ENCODE measurements at places on chromosomes 5 and 9.
A peak's percentile ranks its signal among the peaks of the same experiment; 100 is the strongest.

DNA sequence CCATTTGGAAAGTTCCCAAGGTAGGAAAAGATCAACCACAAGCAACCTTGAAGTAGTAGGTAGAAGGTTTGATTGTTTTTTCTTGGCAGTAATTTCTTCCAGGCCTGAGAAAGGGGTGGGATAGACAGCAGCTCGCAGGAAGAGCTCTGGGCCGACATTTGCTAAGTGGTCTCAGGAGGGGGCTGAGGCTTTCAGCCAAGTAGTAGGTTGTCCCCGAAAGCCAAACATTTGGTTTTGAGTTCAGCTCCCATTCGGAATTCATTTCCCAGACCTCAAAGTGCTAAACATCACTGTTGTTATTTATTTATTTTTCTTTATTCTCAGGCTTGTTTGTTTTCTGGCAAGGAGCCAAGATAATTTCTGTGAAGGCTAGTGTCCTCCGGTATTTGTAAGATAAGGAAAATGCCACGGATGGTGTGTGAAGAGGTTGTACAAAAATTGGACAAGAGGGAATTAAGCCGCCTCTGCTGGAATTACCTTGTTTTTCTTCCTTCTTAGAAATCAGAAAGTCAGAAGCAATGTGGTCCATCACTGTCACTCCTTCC is 112.1 kb downstream of the KIF4B start:
- H3K4me3 ChIP-seq, result no peak overlapping the region
- H3K36me3 ChIP-seq, result no peaks in the 10 kb centered on the region
- no peak for DNase-seq
- no peaks in the 10 kb centered on the region for H3K4me1 ChIP-seq

GRCh38 chr5:26236936-26237335 is 801.5 kb downstream of the CDH9 start:
- no peaks in the 10 kb centered on the region for H3K27me3 ChIP-seq
- no peak overlapping the region for H3K4me3 ChIP-seq
- H3K36me3 ChIP-seq, result no peaks in the 10 kb centered on the region
- no peak overlapping the region for H3K27ac ChIP-seq
- DNase-seq, result no peak

DNA sequence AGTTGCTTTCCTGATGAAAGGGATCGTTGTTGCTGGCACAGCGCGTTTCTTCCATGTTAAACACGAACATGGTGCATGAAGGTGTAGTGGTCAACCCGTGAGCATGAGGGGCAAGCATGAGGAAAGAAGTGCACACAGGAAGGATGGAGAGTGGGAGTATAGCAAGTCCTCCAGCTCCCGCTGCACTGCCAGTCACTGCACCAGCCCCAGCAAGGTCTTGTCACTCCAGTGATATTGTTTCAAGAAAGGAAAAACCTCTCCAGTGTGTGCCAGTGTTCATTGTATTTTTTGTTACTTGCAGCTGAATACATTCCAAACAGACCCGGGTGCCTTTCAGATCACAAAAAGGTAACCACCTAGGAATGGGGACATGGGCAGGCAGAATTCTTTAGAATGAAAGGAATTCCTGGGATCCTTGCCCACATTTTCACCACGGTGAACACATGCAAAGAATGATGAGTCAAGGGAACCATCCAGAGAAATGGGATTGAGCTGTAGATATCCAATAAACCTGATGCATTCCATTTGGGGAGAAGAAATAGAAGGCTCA is 186.3 kb downstream of the AOPEP start:
- H3K27me3 ChIP-seq, result no peaks in the 10 kb centered on the region
- peaks cover 61% of the 10 kb centered on the region for H3K4me1 ChIP-seq
- H3K27ac ChIP-seq, result peak overlapping the region; percentile 63
- no peak overlapping the region for H3K4me3 ChIP-seq

DNA sequence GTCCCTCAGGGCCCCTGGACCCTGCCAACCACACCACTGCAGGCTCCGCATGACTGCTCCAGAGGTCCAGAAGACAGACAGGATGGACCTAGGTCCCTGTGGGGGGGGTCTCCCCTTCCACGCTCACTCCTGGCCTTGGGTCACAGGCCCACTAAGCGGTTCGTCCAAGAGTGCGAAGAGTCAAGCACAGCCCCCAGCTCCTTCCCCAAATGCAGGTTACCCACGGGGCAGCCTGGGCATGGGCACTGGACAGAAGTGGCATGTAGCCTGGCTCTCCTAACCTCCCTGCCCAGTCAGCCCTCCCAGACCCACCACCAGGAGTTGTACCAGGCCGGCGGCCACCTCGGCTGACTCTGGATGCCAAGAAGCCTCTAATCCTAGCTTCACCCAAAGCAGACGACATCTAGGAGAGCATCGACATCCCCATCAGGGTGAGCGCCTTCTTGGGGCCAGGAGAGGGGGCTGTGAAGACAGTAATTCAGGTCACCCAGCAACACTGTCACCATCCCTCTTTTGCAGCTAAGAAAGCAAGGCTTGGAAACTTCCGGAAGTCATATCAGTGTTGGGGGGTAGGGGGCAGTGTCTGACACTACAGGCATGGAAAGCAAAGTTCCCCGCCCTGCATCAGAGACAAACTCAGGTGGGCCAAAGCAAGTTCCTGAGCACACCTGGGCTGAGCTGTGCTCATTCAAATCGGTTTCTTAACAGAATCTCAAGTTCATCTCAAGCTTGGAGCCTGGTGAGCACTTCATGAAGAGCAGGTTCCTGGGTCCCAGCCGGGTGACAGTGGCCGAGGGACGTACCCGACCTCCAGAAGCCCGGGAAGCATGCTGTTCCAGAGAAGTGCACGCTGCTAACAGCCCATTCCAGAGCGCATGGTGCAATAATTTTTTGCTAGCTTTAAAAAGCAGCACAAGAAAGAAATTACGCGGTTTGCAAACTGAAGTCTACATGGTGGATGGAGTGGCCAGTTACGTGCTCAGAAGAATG is 68.7 kb downstream of the SEMA4D start:
- no peak overlapping the region for H3K27ac ChIP-seq
- no peak overlapping the region for H3K4me3 ChIP-seq
- no peaks in the 10 kb centered on the region for H3K36me3 ChIP-seq
- no peaks in the 10 kb centered on the region for H3K4me1 ChIP-seq

DNA sequence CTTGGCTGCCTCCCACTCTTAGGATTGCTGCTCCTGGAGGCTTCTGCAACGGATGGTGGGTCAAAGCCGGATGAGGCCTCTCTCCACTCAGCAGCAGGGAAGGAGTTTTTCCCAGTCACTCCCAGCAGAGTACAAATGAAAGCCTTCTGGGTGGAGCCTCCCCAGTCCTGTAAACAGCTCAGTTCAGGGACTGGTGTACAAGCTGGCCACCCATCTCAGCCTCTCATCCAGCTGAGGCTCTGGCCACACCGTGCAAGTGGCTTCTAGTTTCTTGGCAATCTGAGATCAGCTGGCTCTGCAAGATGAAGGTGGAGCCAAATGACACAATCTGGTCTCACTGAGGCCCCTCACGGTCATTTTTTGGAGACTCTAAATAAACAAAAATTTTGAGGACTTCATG is 10.0 kb downstream of the GPX3 start:
- no peak for DNase-seq
- no peak overlapping the region for H3K4me3 ChIP-seq
- no peaks in the 10 kb centered on the region for H3K4me1 ChIP-seq
- H3K36me3 ChIP-seq, result peaks cover 29% of the 10 kb centered on the region

DNA sequence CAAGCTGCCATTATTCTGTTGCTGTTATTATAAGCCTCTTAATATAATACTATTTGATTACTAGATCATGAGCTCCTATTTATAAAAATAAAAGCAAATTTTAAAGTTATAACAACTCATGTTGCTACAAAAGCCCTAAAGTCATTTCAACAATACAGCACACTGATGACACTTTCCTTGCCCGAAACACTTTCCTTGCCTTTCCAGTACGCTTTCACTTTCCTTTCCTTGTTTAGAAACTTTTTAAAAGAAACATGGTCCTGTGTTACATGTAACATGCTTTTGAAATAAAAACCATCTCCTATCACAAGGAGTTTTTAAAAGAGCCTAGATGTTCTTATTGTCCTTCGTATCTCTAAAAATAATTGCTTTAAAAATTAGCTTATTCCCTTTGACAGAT is 688.4 kb downstream of the PTPRD start:
- H3K27me3 ChIP-seq, result no peaks in the 10 kb centered on the region
- no peak for DNase-seq
- H3K27ac ChIP-seq, result no peak overlapping the region
- H3K4me3 ChIP-seq, result no peak overlapping the region
- no peaks in the 10 kb centered on the region for H3K36me3 ChIP-seq

DNA sequence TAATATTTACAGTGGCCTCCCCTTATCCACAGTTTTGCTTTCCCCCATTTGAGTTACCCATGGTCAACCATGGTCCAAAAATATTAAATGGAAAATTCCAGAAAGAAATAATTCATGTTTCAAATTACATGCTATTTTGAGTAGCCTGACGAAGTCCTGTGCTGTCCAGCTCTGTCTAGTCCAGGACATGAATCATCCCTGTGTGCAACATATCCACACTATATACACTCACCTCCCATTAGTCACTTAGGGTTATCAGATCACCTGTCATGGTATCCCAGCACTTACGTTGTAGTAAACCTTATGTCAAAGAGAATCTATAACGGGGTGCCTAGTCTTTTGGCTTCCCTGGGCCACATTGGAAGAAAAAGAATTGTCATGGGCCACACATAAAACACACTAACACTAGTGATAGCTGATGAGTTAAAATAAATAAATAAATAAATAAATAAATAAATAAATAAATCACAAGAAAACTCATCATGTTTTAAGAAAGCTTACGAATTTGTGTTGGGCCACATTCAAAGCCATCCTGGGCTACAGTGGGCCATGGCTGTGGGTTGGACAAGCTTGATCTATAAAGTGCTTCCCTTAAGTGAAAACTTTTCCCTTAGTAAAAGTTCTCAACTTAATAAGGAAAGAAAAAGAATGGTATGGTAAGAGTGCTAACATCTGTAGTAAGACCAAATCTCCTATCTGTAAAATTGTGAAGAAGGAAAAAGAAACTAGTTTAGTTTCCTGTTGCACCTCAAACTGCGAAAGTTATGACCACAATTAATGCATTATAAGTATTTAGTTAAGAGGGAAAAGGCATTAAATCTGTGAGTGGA is 15.9 kb upstream of the OMD start:
- H3K27ac ChIP-seq, result no peak overlapping the region
- no peaks in the 10 kb centered on the region for H3K4me1 ChIP-seq
- no peaks in the 10 kb centered on the region for H3K27me3 ChIP-seq
- no peaks in the 10 kb centered on the region for H3K36me3 ChIP-seq

DNA sequence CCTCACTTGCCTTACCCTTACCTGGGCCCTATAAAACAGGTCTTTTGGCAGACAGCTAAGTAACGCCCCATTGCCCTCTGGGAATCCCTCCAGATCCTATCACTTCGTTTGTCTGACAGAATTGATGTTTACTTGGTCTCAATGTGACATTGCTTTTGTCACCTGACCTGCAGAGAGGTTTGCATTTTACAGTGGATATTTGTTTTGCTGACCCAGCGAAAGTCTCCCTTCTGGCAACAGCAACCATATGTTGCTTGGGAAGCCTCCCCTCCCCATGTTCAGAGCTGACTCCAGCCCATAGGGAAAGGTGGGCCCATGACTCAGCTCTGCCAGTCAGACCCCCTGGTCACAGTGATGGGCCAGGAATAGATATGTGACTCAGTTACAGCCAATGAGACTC is 54.0 kb upstream of the LARP1 start:
- H3K4me3 ChIP-seq, result no peak overlapping the region
- H3K36me3 ChIP-seq, result no peaks in the 10 kb centered on the region
- H3K27ac ChIP-seq, result no peak overlapping the region
- no peak for DNase-seq

DNA sequence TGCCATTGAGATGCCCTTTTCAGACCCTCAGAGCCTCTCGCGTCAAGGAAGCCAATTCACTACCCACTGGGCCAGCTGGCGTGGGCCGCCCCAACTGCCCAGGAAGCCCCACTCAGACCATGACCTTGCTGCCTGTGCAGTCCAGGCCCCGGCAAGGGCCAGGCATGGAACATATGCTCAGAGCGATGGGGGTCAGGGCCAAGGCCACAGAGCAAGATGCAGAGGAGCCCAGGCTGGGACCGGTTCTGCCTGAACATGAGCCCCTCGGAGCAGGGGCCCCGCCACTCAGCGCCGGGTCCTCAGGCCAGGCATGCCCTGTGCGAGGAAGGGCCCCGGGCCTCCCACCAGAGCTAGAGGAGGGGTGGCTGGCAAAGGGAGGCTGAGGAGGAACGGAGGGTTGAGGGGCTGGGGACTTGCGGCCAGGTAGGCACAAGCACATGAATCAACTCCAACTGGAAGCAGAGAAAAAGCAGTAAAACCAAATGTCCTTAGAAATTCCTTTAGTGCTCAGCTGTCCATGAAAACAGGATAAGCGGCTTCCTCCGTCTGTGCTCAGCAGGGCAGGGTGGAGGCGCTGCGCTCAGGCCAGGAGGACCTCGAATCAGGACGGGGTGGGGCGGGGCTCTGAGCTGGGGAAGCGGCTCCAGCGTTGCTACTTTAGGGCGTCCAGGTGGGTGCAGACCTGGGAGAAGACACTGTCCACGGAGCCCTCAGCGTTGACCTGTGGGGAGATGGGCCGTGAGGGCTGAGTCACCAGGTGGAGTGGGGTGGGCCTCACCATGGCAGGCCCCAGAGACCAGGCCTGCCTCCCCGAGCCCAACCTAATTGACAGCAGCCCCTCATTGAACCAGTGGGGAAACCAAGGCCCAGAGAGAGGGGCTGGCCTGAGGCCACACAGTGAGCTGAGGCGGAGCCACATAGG is 9.9 kb downstream of the AK1 start:
- no peak overlapping the region for H3K4me3 ChIP-seq
- no peak overlapping the region for H3K27ac ChIP-seq
- no peak for DNase-seq

- no peak overlapping the region for H3K4me3 ChIP-seq
- no peaks in the 10 kb centered on the region for H3K36me3 ChIP-seq
- DNase-seq, result no peak
- H3K27me3 ChIP-seq, result no peaks in the 10 kb centered on the region
These were observed 151.8 kb upstream of the PPP1R2B start for GRCh38 chr5:156698323-156698722.

GRCh38 chr5:123876276-123876790 is 364.4 kb downstream of the CSNK1G3 start:
- peak overlapping the region; percentile 87 for H3K27ac ChIP-seq
- H3K4me1 ChIP-seq, result peaks cover 8% of the 10 kb centered on the region
- no peaks in the 10 kb centered on the region for H3K27me3 ChIP-seq
- DNase-seq, result no peak

DNA sequence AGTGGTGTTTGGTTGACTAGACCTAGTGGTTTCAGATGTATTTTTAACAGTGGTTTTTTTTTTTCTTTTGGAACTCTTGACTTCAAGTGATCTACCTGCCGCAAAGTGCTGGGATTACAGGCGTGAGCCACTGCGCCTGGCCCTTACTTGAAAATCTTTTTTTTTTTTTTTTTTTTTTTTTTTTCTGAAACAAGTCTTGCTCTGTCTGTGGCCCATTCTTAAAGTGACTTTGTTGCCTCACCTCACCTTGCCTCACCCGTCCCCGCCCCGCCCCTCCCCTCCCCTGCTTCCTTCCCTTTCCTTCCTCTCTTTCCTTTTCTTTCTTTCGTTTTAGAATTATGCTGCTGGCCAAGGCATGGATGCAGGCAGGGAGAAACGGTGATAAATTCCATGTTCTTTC is 26.0 kb downstream of the GPBP1 start:
- peaks cover 46% of the 10 kb centered on the region for H3K36me3 ChIP-seq
- no peak for DNase-seq
- H3K4me1 ChIP-seq, result no peaks in the 10 kb centered on the region
- H3K27ac ChIP-seq, result no peak overlapping the region
- no peaks in the 10 kb centered on the region for H3K27me3 ChIP-seq
- H3K4me3 ChIP-seq, result no peak overlapping the region

Data from SJCRH30 (cell line).